ENCODE measurements at places on chromosomes 2 and 18. TPM values are rescaled to one million over a fixed set of nuclear protein-coding genes. Genes with fewer than 3 reads are reported as not detected.

DNA sequence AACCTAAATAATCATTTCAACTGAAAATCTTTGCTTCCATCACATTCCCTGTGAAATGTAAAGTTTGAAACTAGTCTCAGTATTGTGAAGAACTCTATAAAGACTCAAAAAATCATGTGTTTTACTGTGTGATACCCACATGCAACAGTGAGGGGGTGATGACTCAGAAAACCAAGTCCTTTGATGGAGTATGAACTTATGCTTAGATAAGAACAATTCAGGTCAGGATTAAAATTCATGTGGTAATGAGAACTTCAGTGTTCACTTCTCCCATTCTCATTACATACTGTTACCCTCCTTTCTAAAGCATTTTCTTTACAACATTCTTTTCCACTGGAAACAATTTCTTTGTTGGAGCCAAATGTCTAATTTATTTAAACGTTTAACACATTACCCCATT is 360.2 kb downstream of the FSIP2 start:
- no peak for DNase-seq

- peak; percentile 41 for DNase-seq
Measured at GRCh38 chr18:22057908-22058527, 111.4 kb upstream of the GATA6 start.

- no peak for DNase-seq
Measured at GRCh38 chr18:64803471-64803870, 654.6 kb upstream of the LINC00305 start.

DNA sequence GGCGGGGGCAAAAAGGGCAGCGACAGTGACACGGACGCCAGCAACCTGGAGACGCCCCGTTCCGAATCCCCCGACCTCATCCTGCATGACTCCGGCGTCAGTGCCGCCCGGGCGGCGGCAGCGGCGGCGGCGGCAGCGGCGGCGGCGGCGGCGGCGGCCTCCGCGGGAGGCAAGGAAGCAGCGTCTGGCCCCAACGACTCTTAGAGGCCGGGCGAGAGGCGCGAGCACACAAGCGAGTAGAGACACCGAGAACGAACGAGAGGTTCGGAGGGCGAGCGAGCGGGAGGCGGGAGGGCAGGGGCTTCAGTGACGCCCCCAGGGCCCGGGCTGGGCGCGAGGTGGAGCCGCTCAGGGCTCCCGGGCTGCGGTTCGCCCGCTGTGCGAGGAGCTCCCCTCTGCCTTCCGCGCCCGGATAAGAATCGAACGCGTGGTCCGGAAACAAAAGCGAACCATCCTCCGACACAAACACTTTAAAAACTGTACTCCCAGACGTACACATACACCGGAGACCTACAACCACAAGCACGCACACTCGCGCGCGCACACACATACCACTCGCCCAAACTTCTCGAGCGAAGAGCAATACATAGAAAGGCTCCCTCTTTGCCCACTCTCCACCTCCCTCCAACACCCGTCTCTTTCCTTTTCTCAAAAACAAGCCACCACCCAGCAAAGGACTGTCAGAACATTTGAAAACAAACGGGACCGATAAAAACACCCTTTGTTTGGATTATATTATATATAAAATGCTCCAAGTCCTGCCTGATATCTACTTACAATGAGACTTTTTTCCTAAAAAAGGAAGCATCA is 2.8 kb downstream of the SP9 start:
- DNase-seq = no peak

DNA sequence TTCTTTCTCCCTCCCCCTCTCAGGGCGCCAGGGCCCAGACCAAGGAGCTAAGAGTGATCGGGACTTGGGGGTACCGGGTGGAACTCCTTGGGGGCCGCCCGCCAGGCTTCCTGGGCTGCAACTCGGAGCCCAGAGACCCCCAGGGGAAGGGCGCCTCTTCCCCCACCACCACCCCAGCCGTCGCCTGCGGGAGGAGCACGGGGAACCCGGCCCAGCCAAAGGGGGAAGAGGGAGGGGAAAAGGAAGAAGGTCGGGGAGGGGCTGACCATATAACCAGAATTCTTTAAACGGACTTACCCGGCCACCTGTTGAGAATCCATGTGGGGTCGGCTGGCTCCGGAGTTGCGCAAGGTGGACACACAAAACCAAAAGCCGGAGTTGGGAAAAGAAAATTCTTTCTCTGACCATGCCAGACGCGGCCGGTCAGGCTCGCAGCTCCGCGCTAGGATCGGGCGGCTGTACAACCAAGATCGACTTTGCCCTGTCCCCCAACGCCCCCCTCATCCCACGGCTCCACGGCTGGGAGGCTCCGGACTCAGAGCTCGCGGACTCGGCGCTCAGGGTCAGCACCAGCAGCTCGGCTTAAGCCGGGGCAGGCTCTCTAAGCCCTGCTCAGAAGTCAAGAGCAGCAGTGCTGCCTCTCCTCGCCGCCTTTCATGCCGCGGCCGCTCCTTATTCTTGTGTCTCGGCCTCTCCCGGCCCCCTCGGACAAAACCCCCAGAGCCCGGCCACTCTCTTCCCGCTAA is 6.3 kb upstream of the SIX3 start:
- DNase-seq = no peak

- DNase-seq = peak; percentile 10
Measured at GRCh38 chr2:173860082-173860481, 105.1 kb downstream of the SP3 start.

- DNase-seq = no peak
Measured at GRCh38 chr2:196130039-196130825, 41.1 kb downstream of the STK17B start.

DNA sequence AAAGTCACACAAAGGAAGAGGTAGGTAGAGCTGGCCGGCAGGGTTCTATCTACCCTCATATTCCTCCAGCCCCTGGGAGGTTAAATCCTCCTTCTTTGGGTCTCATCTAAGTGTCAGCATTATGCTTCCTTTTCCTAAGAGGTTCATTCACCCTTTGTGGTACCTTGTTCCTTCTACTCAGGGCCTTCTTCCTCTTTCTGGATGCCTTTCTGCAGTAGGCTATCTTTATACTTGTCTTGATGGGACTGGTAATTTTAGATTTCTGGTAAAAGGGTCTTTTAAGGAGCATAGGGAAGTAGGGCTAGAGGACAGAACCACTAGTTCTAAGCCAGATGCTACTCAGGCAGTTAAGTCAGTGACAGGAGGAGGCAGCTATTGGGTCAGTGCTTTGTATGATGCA is 13.7 kb upstream of the TNP1 start:
- DNase-seq = no peak

GRCh38 chr2:189933911-189934399 is 128.6 kb downstream of the MSTN start:
- no peak for DNase-seq

DNA sequence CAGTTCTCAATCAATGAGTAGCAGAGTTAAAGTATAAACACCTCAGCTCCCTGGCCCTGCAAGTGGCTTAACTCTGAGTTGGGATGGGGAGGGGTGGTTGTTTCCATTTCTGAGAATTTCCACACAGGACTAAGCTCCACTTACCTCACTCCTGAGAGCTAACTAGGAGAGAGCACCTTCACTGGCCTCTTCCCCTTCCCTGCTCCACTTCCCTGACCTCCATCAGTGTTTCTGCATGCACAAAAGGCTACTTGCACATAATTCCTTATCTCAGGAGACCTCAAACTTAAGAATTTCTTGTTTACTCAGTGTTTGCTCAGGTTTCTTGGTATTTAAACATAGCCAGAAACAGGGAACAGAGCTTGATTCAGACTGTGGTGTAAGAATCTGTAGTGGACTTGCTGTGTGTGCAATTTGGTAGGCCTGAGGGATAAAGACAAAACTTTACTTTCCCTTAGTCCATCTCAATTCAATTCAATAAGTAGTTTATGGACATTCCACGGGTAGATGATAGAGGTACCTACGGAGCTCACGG is 97.2 kb downstream of the PID1 start:
- DNase-seq = no peak

DNA sequence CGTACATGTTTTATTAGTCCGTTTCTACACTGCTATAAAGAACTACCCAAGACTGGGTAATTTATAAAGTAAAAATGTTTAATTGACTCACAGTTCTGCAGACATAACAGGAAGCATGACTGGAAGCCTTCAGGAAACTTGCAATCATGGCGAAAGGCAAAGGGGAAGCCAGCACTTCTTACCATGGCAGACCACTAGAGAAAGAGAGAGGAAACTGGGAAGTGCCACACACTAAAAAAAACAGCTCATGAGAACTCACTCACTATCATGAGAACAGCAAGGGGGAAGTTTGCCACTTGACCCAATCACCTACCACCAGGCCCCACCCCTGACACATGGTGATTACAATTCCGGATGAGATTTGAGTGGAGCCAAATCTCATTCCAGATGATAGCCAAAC is 466.2 kb downstream of the IRS1 start:
- DNase-seq = no peak

DNA sequence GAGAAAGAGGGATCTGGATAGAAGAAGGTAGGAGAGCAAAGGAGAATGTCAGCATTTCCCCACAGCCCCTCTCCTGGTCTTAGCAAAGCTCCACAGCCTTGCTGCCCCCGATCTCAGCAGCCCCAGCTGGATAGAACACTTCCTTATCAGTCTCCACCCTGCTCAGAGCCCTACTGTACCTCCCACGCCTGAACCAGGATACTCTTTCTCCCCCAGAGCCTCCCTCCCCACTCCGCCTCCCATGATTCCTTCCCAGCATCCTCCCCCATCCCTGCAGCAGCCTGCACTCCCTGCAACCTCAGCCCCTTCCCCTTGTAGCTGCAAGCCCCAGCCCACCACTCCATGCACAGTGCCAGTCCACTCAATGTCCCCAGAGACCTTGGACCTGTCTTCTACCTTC is 25.8 kb downstream of the PLB1 start:
- DNase-seq = no peak

- DNase-seq = no peak
Measured at GRCh38 chr2:160415991-160416390, 77.6 kb downstream of the RBMS1 start.

DNA sequence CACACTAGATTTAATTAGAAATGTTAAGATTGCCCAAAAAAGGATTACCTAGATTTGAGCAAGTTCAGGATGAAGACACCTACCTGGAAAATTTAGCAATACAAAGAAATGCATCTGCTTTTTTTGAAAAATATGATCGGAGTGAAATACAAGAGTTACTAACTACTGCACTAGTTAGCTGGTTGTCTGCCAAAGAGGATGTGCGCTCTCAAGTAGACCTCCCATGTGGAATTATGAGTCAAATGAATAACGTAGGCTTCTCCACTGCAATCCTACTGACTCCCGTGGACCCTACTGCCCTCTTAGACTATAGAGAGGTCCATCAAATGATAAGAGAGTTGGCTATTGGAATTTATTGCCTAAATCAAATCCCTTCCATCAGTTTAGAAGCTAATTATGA is 2.0 kb downstream of the ANKAR start:
- DNase-seq = no peak

DNA sequence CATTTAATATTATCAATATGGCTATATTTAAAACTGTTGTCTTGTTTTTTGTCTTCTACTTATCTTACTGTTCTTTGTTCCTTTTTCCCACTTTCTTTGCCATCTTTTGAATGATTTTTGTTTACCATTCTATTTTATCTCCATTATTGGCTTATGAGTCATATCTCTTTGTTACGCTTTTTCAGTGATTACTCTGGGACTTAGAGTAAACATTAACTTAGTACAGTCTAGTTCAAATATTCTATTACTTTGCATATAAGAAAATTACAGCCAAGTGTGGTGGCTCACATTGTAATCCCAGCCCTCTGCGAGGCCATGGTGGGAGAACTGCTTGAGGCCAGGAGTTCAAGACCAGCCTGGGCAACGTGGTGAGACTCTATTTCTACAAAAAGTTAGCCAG is 26.1 kb downstream of the ADCY3 start:
- no peak for DNase-seq

GRCh38 chr18:6561862-6562291 is 147.2 kb upstream of the L3MBTL4 start:
- no peak for DNase-seq

DNA sequence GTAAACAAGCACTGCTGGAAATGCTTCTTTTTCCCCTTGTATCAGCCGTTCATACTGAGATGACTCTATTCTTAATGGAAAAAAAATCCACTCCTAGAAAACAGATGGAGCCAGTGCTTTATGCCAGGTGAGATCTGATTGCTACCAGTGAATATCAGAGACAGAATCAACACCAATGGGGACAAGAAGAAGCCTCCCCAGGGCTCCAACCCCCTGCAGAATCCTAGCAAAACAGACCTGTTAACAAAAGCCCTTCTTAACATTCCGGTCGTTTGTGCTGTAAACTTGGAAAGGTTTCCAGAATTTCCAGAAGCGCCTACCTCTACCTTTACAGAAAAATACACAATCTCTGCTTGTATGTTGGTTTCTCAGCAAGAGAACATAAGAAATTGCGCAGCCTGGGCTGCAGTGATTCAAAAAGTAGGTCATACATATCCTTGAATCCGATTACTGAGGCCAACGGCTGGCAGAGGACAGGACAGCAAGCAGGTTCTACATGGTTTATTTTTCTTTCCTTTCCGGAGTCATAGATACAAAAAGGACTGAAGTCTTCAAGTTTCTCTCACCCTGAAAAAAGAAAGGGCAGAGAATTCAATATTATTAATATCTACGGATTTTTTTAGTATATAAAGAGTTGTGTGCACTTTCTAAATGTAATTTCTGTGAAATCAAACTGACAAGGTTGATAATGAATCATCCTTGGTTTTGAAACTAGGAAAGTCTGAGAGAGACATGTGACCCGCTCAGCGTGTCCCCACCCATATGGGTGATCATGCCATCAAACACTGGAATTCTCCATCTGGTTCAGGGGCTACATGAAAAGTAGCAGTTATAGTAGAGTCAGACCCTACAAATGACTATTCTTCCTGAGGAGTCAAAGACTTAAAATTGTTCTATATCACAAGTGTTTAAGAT is 266.7 kb upstream of the MGAT5 start:
- peak; percentile 61 for DNase-seq

- DNase-seq = no peak
Measured at GRCh38 chr18:51273437-51273836, 76.0 kb upstream of the MEX3C start.

GRCh38 chr2:113052396-113052917 is at the start of gene IL36B:
TSS of gene IL36B (minus strand) at chr2:113052867.
- DNase-seq = no peak

CNRIP1 gene
- 15.5 TPM for polyA plus RNA-seq

NR4A2 gene
- polyA plus RNA-seq = 10.1 TPM

CRYGD gene
- polyA plus RNA-seq = not detected

PROM2 gene
- polyA plus RNA-seq = 1.0 TPM

POTEI gene
- polyA plus RNA-seq = not detected

SPC25 gene
- polyA plus RNA-seq = 0.71 TPM

GMPPA gene
- polyA plus RNA-seq = 36.8 TPM

AOX1 gene
- polyA plus RNA-seq = 127 TPM

MROH2A gene
- polyA plus RNA-seq = not detected

CEBPZ gene
- 89.8 TPM for polyA plus RNA-seq

WDR12 gene
- 23.8 TPM for polyA plus RNA-seq

UGT1A5 gene
- polyA plus RNA-seq = not detected

UGT1A8 gene
- not detected for polyA plus RNA-seq

C2orf80 gene
- polyA plus RNA-seq = not detected

Data from adrenal gland (tissue), 19 donors.